ENCODE measurements at places on chromosomes 6 and 20.

GRCh38 chr6:141744194-141744925 is 388.4 kb upstream of the GJE1 start:
- no peak for DNase-seq

- peak; percentile 26 for DNase-seq
These were observed 10.4 kb upstream of the CALHM5 start for GRCh38 chr6:116500969-116501433.

- no peak for DNase-seq
These were observed 21.3 kb downstream of the NPEPL1 start for GRCh38 chr20:58713801-58714339.

DNA sequence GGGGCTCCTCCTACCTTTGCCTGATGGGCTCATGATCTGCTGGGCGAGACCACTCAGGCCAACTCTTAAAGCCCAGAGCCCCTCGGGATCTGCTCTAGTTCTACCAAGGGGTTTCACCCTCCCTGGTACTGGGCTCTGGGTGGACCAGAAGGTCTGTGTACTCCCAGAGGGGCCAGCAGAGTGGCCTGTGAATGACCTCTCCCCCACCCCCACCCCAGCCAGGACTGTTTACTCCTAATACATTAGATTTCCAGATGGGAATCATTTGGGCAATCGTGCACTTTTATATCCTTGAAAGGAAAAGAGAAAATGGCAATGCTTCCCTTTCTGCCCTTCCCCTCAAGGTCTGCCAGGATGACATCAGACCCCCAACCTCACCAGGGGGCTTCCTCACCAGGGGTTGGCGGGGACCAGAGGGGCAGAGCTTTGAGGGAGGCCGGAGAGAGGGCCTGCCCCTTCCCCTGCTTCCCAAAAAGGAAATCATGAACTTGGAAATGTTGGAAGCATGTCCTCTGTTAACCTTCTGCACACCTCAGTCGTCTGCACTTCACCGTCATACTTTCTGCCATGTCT is 37.1 kb upstream of the PMEPA1 start:
- no peak for DNase-seq
